ENCODE measurements at places on chromosomes 1 and 21.

- H3K27me3 ChIP-seq, result no peaks in the 10 kb centered on the region
- H3K4me3 ChIP-seq, result no peak overlapping the region
- H3K27ac ChIP-seq, result no peak overlapping the region
- no peak for DNase-seq
These were observed 82.8 kb upstream of the CD34 start for GRCh38 chr1:207993477-207994445.

- H3K27ac ChIP-seq, result peak overlapping the region; percentile 55
- no peak overlapping the region for H3K4me3 ChIP-seq
- no peaks in the 10 kb centered on the region for H3K36me3 ChIP-seq
- no peaks in the 10 kb centered on the region for H3K4me1 ChIP-seq
These were observed 8.0 kb upstream of the THEMIS2 start for GRCh38 chr1:27864264-27864895.

GRCh38 chr1:19123837-19124236, 86.2 kb downstream of the UBR4 start:
- no peak for DNase-seq
- H3K4me1 ChIP-seq, result no peaks in the 10 kb centered on the region
- no peak overlapping the region for H3K4me3 ChIP-seq
- peaks cover 69% of the 10 kb centered on the region for H3K36me3 ChIP-seq

GRCh38 chr1:10830961-10831668, 34.7 kb upstream of the CASZ1 start:
- no peaks in the 10 kb centered on the region for H3K36me3 ChIP-seq
- H3K27me3 ChIP-seq, result no peaks in the 10 kb centered on the region
- H3K4me3 ChIP-seq, result no peak overlapping the region
- no peak overlapping the region for H3K27ac ChIP-seq
- no peaks in the 10 kb centered on the region for H3K4me1 ChIP-seq

- H3K4me3 ChIP-seq, result no peak overlapping the region
- H3K27me3 ChIP-seq, result no peaks in the 10 kb centered on the region
- DNase-seq, result no peak
These were observed 4.3 kb downstream of the PFKL start for GRCh38 chr21:44304011-44304616.

GRCh38 chr1:238681021-238681420, 705.3 kb upstream of the CHRM3 start:
- no peaks in the 10 kb centered on the region for H3K4me1 ChIP-seq
- H3K27me3 ChIP-seq, result no peaks in the 10 kb centered on the region
- H3K4me3 ChIP-seq, result no peak overlapping the region
- no peaks in the 10 kb centered on the region for H3K36me3 ChIP-seq
- DNase-seq, result no peak

DNA sequence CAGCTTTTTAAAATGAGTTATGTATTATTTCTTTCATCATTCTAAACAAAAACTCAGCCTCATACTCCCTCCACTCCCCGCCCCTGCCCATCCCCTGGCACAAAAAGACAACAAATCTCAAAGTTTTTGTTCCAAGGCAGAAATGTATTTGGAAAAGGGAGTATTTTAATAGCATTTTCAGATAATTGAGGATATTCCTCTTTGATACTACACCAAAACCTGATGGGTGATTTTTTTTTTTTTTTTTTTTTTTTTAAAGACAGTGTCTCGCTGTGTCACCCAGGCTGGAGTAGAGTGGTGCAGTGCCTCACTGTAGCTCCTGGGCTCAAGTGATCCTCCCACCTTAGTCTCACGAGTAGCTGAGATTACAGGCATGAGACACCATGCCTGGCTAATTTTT, 16.2 kb downstream of the SLC16A1 start:
- H3K4me1 ChIP-seq, result no peaks in the 10 kb centered on the region
- no peak for DNase-seq
- no peaks in the 10 kb centered on the region for H3K36me3 ChIP-seq

DNA sequence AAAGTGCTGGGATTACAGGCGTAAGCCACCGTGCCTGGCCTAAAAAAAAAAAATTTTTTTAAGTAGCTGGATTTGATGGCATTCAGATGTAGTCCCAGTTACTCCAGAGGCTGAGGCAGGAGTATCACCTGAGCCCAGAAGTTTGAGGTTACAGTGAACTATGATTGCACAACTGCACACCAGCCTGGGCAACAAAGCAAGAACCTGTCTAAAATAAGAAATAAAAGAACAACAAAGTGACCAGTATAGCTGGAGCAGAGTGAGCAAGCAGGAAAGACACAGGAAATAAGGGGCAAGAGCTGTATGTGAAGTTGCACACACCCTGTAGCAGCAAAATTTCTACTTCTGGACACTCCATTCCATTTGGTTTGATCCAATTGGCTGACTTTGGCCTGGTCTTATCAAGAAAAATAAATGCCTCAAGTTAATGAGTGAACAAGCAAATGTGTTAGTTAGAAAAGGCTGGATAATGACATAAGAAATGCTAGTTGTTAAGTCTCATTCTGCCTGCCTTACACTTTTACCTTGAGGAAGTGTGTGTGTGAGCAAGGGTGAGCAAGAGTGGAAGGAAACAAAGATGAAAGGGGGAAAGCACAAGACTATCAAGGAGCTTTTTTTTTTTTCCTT, 7.9 kb downstream of the ATP5IF1 start:
- no peaks in the 10 kb centered on the region for H3K27me3 ChIP-seq
- H3K4me1 ChIP-seq, result peaks cover 17% of the 10 kb centered on the region
- H3K4me3 ChIP-seq, result no peak overlapping the region
- H3K27ac ChIP-seq, result no peak overlapping the region

- no peak for DNase-seq
- H3K4me1 ChIP-seq, result no peaks in the 10 kb centered on the region
- H3K4me3 ChIP-seq, result no peak overlapping the region
- no peaks in the 10 kb centered on the region for H3K27me3 ChIP-seq
- H3K27ac ChIP-seq, result no peak overlapping the region
These were observed 20.8 kb upstream of the SAMSN1 start for GRCh38 chr21:14566894-14567293.

DNA sequence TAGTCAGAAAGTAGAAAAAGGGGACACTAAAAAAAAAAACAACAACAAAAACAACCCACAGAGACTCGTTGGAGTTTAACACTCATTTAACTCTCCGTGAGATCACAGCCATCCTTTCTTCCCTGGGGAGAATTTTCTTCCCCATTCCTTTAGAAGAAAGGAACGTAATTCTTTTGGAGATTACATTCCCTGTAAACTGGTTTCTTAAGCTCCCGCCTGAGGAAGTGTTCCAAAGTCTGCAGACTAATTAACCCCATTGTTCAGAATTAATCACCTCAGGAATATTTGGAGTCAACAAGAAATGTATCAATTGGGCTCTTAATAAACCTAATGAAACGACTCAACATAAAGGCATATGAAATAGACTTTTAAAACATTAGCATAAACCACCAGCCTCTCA, 228.2 kb upstream of the CSF3R start:
- no peak overlapping the region for H3K27ac ChIP-seq
- H3K36me3 ChIP-seq, result no peaks in the 10 kb centered on the region
- no peak overlapping the region for H3K4me3 ChIP-seq
- peaks cover 38% of the 10 kb centered on the region for H3K27me3 ChIP-seq
- DNase-seq, result no peak

- no peak overlapping the region for H3K4me3 ChIP-seq
- no peaks in the 10 kb centered on the region for H3K36me3 ChIP-seq
- no peak overlapping the region for H3K27ac ChIP-seq
These were observed 364.5 kb downstream of the KCNH1 start for GRCh38 chr1:210769473-210769872.

DNA sequence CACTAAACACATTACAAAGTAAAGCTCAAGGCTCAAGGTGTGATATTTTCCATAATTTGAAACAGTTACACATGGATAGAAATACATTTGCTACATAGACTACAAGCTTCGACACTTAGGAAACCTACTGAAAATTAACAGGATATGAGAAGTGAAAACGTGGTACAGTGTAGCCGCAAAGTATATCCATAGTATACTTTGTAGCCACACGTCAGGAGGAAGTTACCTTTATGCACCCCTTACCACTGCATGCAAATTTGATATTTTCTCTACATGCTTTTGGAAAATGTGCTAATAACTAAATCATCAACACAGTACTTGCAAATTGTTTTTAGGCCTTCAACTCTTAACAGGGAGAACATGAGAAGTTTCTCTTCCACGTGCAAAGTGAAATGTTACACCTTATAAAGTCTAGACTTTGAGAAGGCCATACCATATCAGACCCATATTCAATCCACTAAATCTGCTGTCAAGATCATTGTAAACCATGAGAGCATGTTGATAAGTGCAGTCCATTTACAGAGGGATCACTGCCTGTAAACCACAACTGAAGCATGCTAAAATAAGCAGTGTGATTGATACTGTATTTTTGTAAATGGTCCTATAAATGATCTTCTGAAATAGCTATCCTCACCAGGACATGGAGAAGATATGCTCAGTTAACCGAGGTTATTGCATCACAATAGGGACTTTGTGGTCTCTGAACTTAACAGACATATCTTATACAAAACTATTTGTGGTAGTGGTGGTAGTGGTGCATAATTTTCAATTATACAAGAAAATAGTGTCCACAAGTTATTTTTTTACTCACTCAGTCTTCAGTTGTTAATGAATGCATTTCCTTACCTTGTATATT, 64.7 kb downstream of the VAV3 start:
- H3K27me3 ChIP-seq, result no peaks in the 10 kb centered on the region
- H3K4me1 ChIP-seq, result peaks cover 6% of the 10 kb centered on the region
- H3K27ac ChIP-seq, result no peak overlapping the region
- DNase-seq, result no peak
- H3K4me3 ChIP-seq, result no peak overlapping the region

- H3K4me1 ChIP-seq, result no peaks in the 10 kb centered on the region
- H3K27ac ChIP-seq, result no peak overlapping the region
- DNase-seq, result no peak
- H3K27me3 ChIP-seq, result no peaks in the 10 kb centered on the region
- peaks cover 47% of the 10 kb centered on the region for H3K36me3 ChIP-seq
These were observed 36.3 kb upstream of the RAP1GAP start for GRCh38 chr1:21705303-21705980.
